Chondrocyte (in vitro differentiated cells): ENCODE measurements at places on chromosomes 4 and X. TPM values are rescaled to one million over a fixed set of nuclear protein-coding genes. Genes with fewer than 3 reads are reported as not detected.

HSD17B13 gene
- not detected in 3 replicates for total RNA-seq

DNA sequence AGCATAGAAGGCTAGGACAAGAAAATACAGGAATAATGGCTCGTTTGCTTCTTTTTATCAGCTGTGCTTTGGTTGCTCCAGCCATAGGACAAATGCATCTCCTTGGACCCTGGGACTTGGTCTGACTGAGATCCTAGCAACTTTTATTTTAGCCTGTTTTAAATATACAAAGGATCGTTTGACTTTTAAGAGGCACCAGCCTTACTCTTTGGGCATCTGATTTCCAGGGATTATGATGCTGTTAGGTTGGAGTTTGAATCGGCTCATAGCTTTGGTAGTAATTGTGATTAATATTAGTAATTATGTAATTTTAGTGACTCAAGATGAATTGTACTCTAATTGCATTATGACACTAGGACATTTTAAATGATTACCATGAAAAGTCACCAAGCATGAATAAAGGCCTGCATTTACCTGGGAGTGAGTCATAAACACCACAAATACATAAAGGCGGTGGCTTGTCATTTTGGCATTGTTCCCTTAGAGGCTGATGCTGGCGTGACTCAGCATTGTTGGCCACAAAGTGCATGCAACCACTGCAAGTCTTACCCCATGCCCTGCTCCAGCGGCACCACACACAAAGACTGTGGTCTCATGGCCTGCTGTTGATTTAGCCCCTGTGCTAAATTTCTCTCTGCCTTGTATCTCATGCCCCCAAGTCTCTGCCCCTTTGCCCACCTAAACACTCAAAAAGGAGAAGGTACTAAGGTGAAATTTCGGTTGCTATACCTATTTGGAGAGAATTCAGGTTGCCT, 12.4 kb downstream of the GPAT3 start:
- no peak for DNase-seq

GRCh38 chr4:62199291-62199810, 999.2 kb downstream of the ADGRL3 start:
- no peak for DNase-seq

RAB9B gene
- 2.6 to 4.1 TPM (median 2.7 TPM) in 3 replicates for total RNA-seq

- no peak for DNase-seq
Observed at GRCh38 chr4:176054942-176055341, 10.7 kb upstream of the WDR17 start.

DNA sequence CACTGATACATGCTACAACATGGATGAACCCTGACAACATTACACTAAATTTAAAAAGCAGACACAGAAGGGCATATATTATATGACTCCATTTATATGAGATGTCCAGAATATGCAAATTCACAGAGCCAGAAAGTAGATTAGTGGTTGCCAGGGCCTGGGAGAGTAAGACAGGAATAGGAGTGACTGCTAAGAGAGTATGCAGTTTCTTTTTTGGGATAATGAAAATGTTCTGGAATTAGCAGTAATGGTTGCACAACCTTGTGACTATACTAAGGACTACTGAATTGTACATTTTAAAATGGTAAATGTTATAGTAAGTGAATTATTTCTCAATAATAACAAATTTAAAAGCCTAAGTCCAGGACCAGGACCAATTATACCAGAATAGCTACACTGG, 29.5 kb upstream of the NUP54 start:
- no peak for DNase-seq

CYLC1 gene
- not detected in 3 replicates for total RNA-seq

DNA sequence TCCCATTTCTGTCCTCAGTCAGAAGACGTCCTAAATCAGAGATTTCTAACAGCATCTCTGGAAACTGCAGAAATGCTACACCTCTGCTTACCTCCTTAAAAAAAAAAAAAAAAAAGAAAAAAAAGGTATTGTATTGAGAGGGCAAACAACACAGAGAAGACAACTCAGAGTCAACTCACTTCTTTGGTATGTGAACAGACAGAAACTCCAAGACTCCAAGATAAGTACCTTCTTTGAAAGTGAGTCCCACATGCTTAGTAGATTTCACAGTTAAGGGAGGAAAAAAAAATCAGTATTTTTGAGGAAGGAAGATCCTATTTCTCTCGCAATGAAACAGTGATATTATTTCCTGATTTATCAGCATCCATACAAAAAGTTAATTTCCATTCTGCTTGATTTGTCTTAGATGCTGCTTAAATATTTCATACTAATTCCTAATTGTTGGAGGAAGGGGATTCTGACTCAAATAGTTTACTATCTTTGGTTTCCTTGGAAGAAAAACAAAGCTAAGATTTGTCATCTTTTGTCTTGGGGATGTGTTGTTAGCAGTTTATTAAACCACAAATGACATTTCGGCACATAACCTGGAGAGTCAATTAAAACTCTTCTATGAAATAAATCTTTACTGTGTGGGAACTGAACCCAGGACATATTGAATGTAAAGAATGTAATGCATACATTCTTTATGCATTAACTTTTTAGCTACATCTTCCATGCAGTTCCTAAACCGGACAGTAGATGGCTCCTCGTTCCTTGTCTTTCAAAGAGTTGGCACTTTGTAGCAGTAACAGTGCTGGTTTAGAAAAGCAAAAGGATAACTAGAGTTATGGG, 4.7 kb downstream of the RASGEF1B start:
- DNase-seq, result no peak

TLR10 gene
- total RNA-seq, result not detected in 3 replicates

- DNase-seq, result no peak
Observed at GRCh38 chr4:141339391-141339790, 118.7 kb downstream of the ZNF330 start.

GRCh38 chr4:25817059-25817681, 45.6 kb downstream of the SEL1L3 start:
- no peak for DNase-seq

BEX5 gene
- 0.42 TPM in 1 of 3 replicates, not detected in the others for total RNA-seq

GRCh38 chr4:86098691-86099090, 261.2 kb downstream of the MAPK10 start:
- DNase-seq, result no peak

DNA sequence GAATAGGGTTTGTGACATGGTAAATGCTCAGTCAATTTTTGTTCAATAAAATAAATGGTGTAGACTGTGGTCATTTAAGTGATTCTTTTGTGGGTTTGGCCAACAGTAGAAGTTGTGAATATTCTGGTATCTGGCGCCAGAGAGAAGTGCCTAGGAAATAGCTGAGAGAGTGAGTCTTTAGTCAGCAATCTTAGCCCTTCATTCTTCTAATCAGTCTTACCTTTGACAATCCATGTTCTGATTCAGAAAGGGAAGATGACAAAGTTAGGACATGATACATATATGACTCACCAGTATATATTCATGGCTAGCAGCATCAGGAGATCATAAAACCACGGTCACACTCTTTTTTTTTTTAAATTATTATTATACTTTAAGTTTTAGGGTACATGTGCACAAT, 141.8 kb upstream of the PCDH18 start:
- DNase-seq, result no peak

DNA sequence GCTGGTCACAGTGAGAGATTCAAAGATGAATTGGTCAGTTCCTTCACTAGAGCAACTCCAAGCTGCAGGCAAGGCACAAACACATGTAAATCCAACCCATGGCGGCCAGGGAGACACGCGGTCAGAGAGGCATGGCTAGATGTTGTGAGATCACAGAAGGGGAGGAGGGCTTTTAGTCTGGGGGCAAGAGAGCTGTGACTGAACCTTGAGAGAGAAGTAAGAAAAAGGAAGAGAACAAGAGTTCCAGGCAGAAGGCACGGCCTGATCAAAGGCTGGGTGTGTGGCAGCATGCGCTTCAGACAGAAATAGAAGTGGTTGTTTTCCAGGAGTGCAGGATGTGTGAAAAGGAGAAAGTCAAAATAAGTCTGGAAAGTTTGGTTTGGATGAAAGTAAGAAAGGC, 15.9 kb downstream of the CCDC149 start:
- no peak for DNase-seq

GRCh38 chr4:3730422-3731190, 35.6 kb upstream of the ADRA2C start:
- DNase-seq, result no peak

CD99 gene
- total RNA-seq, result 381 to 570 TPM (median 560 TPM) in 3 replicates

DNA sequence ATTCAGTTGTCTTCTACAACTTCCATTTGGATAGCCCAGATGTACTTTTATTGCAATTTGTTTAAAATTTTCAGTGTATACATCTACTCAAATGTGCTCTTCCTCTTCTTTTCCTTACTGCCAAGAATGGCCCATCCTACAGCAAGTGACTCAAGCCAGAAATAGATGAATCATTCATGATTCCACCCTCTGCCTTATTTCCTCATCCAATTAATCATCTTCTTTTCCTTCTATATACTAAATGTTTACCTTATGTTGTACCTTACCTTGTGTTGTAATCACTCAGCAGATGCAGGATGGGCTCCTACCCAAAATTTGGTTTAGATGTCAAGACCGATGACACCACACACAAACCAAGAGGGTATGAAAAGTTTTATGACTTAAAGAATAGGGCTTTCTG, 437.8 kb downstream of the GRXCR1 start:
- no peak for DNase-seq

DNA sequence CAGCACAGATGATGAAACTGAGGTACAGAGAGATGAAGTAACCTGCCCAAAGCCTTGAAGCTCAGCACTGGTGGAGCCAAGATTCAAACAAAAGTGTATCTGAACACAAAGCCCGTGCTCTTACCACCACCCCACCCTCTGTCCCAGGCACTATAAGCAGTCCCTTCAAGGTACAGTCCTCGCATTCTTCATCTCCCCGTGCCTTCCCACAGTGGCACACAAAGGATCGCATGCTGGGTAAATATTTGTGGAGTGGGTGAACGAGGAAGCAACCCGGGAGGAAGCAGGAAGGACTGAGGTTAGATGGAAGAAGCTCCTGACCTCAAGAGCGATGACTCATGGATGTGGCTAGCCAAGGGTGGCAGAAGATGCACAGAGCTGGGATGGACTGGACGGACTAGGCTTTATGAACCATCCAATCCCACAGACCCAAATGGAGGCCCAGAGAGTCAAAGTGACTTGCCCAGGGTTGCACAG, 18.4 kb downstream of the IQSEC2 start:
- DNase-seq, result no peak

DNA sequence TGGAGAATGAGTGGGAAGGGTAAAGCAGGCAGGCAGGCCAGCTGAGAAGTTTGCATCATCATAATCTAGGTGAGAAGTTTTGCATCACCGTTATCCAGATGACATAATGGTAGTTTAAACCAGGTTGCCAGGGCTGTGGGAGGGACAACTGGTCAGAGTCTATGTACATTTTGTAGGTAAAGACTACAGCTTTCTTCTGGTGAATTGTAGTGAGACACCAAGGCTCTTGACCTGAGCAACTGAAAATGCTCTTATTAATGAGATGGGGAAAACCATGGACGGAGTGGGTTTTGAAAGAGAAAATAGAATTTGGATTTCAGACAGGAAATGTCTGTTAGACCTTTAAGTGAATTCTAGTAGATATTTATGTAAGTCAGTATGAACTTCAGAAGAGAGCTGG, 76.0 kb upstream of the VEGFC start:
- DNase-seq, result no peak

GRCh38 chrX:80537096-80537495, 116.8 kb downstream of the TENT5D start:
- no peak for DNase-seq

SYN1 gene
- total RNA-seq, result 2.6 to 5.9 TPM (median 3.7 TPM) in 3 replicates

- no peak for DNase-seq
Observed at GRCh38 chr4:2443061-2443730, 24.4 kb downstream of the CFAP99 start.

DNA sequence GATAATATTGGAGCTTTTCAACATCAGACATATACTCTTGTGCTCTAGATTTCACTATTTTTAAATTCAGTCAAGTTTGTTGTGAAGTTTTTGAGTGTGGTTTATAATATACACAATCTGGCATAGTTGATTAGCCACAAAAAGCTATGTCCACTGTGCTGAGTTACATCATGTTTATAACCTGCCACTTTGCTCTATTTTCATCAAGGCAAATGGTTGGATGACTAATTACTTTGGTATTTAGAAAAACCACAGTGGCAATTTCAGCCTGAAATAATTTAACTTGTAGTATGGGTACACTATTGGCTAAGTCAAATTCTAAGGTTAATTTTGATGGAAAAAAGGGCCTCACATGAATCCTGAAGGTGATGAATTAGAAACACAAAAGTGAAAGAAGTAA, 262.6 kb downstream of the C4orf33 start:
- DNase-seq, result no peak

GPR82 gene
- total RNA-seq, result not detected in 3 replicates

UCP1 gene
- not detected in 3 replicates for total RNA-seq

GAGE12F gene
- not detected in 3 replicates for total RNA-seq

OTUD6A gene
- not detected in 3 replicates for total RNA-seq

PABPC4L gene
- total RNA-seq, result 2.9 to 4.3 TPM (median 3.2 TPM) in 3 replicates

DNA sequence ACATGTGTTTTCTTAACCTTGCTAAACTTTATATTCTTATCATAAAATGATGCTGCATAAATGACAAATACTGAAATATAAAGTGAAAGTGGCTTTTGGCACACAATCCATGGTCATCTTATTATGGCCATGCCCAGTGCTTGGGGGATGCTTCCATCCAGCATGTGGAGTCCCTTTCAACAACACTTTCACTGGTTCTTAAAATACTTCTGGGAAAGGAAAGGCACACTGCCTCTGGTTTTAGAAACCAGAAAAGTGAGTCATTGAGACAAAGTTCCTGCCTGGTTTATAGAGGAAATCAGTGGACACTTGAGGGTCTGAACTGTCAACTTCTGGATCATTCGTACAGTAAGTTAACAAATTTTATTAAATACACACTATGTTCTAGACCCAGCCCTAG, 248.0 kb upstream of the ADAMTS3 start:
- DNase-seq, result no peak

AFAP1 gene
- 107 to 119 TPM (median 118 TPM) in 3 replicates for total RNA-seq

DNA sequence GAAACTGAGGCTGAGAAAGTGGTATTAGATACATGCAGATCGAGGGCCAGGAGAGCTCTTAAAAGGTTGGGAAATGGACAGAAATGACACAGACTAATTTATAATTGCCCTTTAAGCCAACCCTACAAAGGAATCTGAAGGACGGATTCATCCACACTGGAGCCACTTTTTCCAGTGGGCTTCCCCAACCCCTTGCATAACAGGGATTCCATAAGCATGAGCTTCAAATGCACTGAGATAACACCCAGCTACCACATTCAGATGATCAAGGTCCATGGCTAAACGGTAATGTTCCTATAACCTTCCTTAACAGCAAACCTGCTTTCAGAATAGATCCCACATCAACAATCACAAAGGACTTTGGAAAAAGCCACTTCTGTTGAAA, 34.2 kb downstream of the PLAC1 start:
- DNase-seq, result no peak

GRCh38 chrX:63784346-63784901, 590 bp downstream of the ARHGEF9 start:
- no peak for DNase-seq

MXRA5 gene
- total RNA-seq, result 26.3 to 103 TPM (median 26.4 TPM) in 3 replicates

LANCL3 gene
- total RNA-seq, result 0.05 TPM in 1 of 3 replicates, not detected in the others

MTMR8 gene
- 1.3 to 2.6 TPM (median 1.5 TPM) in 3 replicates for total RNA-seq

MND1 gene
- total RNA-seq, result 0.90 to 3.5 TPM (median 2.2 TPM) in 3 replicates

BEND2 gene
- not detected in 3 replicates for total RNA-seq
